ENCODE measurements at places on chromosomes 1 and 21. TPM values are rescaled to one million over a fixed set of nuclear protein-coding genes. Genes with fewer than 3 reads are reported as not detected.
A peak's percentile ranks its signal among the peaks of the same experiment; 100 is the strongest.

- no peaks in the 10 kb centered on the region for H3K36me3 ChIP-seq
- peak overlapping the region; percentile 43 for H3K27ac ChIP-seq
- H3K4me1 ChIP-seq = peaks cover 42% of the 10 kb centered on the region
- H3K27me3 ChIP-seq = no peaks in the 10 kb centered on the region
Measured at GRCh38 chr1:67564193-67564592, 120.8 kb upstream of the GADD45A start.

CTH gene
- total RNA-seq = 0.99 TPM

DNA sequence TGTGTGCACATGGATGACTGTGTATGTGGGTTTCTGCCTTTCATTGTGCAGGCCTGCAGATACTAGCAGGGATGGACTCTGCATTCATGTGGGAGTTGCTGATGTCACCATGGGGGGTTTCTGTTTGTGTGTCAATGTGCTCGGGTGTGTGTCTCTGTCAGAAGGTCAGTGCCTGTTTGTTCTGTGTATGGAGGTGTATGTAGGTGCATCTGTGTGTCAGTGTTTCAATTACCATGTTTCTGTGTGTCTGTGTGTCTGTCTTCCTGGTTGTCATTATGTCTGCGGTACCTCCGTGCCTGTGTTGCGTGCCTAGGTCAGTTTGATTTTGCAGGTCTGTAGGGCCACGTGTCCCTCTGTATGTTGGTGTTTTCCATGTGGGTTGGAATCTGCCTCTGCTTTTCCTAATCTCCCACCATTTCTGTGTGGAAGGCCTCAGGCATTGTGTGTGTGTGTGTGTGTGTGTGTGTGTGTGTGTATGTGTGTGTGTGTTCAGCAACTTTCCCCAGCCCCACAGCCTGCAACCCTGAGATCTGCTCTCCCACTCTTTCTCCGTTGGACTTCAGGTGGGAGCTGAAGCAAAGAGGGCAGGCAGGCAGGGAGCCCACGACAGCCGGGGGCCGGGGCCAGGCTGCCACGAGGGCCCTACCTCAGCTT lies 36.7 kb upstream of the WASF2 start:
- H3K4me1 ChIP-seq = peaks cover 69% of the 10 kb centered on the region
- H3K4me3 ChIP-seq = peak overlapping the region; percentile 71
- no peaks in the 10 kb centered on the region for H3K36me3 ChIP-seq
- no peaks in the 10 kb centered on the region for H3K27me3 ChIP-seq

DNA sequence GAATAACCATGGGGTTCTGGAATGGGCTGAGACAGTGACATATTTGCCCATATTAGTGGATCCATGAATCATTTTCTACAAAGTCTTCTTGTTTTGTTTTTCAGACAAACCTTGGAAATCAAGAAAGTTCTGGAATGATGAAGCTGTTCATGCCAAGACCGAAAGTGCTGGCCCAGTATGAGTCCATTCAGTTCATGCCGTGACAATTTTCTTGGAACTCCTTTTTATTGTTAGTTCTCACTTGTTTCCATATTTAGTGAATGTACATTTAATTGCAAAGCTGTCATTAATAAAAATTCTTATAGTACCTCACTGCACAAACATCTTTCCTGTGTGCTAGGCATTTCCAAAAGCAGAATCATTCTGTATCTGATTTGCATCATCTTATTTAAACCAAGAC lies 100.6 kb upstream of the KCNJ15 start:
- H3K36me3 ChIP-seq = no peaks in the 10 kb centered on the region
- H3K4me3 ChIP-seq = no peak overlapping the region
- DNase-seq = no peak
- peaks cover 32% of the 10 kb centered on the region for H3K27me3 ChIP-seq

GRCh38 chr21:38968887-38969543 lies 163.3 kb downstream of the ETS2 start:
- peaks cover 14% of the 10 kb centered on the region for H3K4me1 ChIP-seq
- no peak overlapping the region for H3K27ac ChIP-seq
- no peaks in the 10 kb centered on the region for H3K27me3 ChIP-seq
- H3K4me3 ChIP-seq = no peak overlapping the region
- DNase-seq = no peak

GNG4 gene
- total RNA-seq = not detected

GRCh38 chr1:99648107-99648506 lies 2.2 kb downstream of the PALMD start:
- peaks cover 10% of the 10 kb centered on the region for H3K36me3 ChIP-seq
- H3K27ac ChIP-seq = peak overlapping the region; percentile 92
- peak; percentile 63 for DNase-seq
- H3K27me3 ChIP-seq = no peaks in the 10 kb centered on the region
- peak overlapping the region; percentile 72 for H3K4me3 ChIP-seq

CFHR3 gene
- 0.11 TPM for total RNA-seq

GRCh38 chr1:225460021-225460736 lies 32.3 kb upstream of the LBR start:
- H3K27ac ChIP-seq = no peak overlapping the region
- DNase-seq = no peak
- H3K4me1 ChIP-seq = no peaks in the 10 kb centered on the region
- H3K36me3 ChIP-seq = no peaks in the 10 kb centered on the region
- H3K4me3 ChIP-seq = no peak overlapping the region

DNA sequence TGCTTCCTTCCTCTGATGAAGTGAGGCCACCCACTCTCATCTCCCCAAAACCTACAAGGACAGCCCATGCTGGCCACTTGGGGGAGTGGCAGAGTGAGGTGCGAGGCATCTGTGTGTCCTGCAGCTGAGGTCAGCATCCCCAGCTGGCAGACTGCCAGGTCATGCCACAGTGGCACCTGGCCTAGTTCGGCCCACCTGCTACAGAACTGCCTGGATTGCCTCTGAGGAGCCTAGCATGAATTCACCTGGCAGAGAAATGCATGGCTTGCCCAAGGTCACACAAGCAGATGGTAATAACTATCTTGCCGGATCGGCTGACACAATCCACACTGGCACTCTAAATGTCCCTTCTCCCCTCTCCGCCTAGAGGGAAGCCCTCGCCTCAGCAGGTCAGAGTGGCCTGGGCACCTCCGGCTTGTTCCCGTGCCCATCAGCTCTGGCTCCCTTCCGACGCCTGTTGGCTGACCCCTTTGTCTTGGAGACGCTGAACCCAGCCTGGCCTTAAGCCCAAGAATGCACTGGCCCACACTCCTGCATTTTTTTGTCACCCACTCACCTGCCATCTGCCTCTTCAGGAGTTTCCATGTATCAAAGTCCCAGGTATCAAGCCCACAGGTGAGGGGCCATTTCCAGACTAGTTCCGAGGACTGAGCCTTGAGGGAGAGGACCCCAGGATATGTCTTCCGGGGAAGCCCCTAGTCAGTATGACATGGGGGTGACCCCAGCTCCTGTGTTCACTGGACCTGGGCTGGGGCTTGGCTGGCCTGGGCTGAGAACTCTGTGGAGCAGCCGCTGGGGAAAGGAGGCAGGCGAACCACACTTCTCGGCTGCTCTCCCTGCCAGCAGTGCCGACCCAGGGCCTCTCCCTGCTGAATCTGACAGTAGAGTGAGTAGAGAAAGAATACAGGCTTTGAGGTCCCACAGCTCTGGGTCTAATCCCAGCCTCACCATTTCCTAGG lies 21.7 kb downstream of the ECE1 start:
- peaks cover 4% of the 10 kb centered on the region for H3K4me1 ChIP-seq
- no peaks in the 10 kb centered on the region for H3K36me3 ChIP-seq
- H3K4me3 ChIP-seq = no peak overlapping the region
- H3K27ac ChIP-seq = no peak overlapping the region

CD101 gene
- not detected for total RNA-seq
